AG04450 (cell line): ENCODE measurements at places on chromosomes 6 and 20. TPM values are rescaled to one million over a fixed set of nuclear protein-coding genes. Genes with fewer than 3 reads are reported as not detected.

DDX43 gene
- 0.21 and 0.37 TPM in 2 replicates for polyA plus RNA-seq

- no peak for DNase-seq
These were observed 53.4 kb downstream of the HIVEP1 start for GRCh38 chr6:12065321-12066140.

DNA sequence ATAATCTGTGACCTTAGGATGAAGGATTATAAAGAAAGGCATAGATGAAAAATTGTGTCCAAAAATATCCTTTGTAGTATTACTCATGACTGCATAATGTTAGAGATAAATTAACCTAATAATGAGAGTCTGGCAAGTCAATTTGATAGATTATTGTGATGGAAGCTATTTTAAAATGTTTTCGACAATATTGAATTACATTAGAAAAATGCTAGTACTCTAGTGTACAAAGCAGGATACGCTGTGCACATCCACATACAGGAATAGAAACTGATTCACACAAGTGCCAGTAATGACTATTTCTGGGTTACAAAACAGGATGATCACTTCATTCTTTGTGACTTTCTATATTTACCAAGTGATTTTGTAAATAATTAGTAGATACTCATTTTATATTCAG, 3.3 kb downstream of the SLC17A2 start:
- no peak for DNase-seq

DNA sequence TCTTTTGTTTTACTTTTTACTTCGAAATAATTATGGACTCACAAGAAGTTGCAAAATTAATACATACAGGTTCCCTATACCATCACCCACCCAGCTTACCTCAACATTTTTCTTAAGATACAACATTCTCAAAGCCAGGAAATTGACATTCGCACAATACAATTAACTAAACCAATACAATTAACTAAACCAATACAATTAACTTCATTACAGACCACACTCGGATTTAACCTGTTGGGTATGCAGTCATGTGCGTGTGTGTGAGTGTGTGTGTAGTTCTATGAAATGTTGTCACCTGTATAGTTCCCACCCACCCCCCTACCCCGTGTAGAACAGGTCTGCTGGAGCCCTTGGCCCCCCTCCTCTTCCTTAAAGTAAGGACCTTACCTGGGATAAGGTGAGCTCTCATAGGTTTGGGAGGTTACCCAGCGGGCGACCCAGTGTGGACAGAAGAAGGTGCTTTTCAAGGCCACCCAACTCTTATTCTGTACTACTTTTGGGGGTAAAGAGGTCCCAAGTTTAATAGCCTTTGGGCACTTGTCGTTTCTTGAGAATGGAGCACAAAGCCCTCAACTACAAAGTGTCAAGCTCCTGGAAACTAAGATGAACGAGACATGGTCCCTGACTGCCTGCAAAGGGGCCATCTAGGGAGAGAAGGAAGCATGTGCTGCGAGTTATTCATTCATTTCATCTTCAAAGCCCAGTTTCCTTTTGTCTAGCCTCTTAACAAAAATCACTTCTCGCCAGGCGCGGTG, 544 bp upstream of the STK38 start:
- no peak for DNase-seq

DNA sequence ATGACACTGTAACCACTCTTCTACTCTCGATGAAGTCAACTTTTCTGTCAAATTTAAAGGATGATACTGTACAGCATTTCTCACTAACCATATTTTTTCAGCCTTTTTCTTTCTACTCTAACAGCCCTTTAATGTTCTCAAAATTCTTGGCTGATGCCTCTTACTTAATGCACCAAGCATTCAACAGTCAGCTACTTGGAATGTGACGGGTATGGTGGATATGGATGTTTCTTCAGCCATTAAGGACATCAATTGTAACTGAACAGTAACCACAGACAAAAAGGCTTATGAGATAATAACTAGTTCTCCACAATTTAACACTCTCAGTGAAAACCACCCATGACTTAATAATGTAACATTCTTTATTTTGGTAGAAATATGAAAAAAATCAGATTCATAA, 467.2 kb upstream of the ZNF337 start:
- DNase-seq = peak; percentile 26
